ENCODE measurements at places on chromosomes 7 and 10.

GRCh38 chr7:72112530-72112929 is 299.6 kb downstream of the CALN1 start:
- no peak for DNase-seq

DNA sequence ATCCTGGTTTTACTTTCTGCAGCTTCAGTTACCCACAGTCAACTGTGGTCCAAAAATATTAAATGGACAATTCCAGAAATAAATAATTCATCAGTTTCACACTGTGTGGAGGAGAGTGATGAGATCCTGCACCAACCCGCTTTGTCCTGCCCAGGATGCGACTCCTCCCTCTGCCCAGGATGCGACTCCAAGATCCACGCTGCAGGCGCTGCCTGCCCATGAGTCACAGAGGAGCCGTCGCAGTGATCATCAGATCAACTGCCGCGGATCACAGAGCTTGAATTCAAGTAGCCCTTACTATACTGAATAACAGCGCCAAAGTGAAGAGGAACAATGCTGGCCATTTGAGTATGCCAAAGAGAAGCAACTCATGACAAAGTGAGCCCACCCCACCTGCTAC is 61.5 kb downstream of the GRB10 start:
- DNase-seq = no peak

DNA sequence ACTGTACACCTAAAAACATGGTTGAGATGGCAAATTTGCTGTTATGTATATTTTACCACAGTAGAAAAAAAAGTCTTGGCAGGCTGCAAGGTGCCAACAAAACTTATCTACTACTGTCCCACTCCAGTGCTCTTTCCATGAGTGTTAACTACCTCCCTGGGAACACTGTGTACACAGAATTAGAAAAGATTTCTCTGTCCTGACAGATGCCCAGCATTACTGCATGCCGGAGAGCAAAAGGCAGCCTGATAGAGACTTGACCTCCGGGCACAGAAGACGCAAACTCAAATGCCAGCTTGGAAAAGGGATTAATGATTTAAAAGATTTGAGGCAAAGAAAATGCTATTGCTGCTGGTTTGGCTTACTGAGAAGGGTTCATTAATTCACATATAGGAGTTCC is 228.8 kb downstream of the TMEM178B start:
- no peak for DNase-seq

GRCh38 chr7:129843978-129844840 is 108.6 kb downstream of the UBE2H start:
- no peak for DNase-seq

DNA sequence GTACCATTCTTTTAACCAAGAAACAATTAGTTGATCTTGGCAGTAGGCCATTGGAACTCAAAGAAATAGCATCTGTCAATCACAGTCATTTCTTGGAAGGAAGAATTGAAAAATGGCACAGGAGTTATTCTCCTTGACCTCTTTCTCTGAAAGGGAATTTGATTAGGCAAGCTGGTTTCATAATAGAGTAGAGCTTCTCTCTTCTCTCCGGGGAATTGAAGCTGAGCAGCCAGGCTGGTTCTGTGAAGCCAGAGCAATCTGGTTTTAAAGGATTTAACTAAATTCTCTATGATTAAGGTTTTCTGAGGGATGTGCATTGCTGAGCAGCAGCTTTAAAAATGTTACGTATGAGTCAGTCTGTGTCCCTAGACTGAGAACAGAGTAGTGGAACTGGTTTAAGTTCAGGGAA is 70.2 kb downstream of the AHCYL2 start:
- no peak for DNase-seq

- DNase-seq = no peak
Observed at GRCh38 chr7:1560620-1561031, 4.6 kb upstream of the TMEM184A start.

DNA sequence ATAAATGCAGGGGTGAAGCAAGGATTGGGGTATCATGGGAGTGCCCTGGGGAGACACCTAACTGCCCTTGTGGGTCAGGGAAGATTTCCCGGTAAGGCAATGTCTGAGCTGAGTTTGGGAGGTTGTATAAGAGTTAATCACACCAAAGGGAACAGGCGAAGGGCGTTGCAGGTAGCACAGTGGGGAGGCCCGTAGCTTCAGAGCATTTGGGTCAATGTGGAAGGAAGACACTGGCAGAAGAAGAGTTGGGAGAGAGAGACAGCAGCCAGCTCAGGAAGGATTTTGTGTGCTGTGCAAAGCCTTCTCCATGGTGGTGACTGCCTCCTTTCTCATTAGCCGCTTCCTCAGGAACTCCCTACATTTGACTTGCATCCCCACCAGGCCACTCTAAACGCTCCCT is 80.8 kb upstream of the LEP start:
- no peak for DNase-seq

DNA sequence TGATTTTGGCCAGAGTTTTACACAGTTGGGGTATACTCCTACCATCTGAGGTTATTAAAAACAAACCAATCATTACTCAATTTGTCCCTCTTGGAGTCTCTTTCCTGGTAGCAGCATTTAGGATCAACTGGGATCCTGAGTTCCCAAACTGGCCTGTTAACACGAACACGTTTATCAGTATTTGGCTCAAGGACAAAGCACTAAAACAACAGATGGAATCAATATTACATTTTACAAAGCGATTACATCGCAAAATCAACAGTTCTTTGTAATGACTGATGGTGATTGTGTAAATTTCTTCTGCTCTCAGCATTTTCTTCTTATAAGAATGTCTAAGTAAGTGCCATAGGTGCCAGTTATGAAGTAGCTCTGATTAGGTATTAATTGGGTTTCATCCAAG is 582.9 kb upstream of the ANKRD30A start:
- no peak for DNase-seq

GRCh38 chr10:17031637-17032635 is 97.7 kb downstream of the CUBN start:
- no peak for DNase-seq

DNA sequence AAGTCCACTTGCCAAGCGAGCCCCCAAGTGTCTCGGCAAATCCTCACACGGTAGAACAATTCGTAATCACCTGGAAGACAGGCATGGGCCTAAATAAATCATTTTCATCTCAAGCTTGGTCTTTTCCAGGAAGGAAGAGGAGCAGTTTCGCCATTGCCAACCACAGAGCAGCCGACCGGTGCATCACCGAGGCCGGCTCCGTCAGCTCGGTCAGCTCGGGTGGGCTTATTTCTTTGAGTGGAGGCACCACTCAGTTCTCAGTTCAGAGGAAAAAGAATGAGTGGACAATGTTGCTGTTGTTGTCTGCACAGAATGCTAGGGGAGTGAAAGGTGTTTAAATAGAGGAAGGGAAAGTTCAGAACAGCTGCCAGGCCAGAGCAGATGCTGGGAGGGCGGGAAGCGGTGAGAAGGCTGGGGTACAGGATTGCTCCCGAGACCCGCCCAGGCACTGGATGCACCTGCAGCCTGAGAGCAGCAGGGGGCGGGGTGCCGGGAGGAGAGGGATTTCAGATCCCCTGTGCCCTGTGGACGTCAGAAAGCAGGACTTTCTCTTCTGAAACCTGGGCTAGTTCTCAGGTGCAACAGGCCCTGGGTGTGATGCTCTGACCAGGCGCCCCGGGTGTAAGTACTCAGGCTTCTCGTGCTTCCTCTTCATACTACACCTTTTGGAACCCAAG is 17.7 kb upstream of the IGFBP3 start:
- no peak for DNase-seq

DNA sequence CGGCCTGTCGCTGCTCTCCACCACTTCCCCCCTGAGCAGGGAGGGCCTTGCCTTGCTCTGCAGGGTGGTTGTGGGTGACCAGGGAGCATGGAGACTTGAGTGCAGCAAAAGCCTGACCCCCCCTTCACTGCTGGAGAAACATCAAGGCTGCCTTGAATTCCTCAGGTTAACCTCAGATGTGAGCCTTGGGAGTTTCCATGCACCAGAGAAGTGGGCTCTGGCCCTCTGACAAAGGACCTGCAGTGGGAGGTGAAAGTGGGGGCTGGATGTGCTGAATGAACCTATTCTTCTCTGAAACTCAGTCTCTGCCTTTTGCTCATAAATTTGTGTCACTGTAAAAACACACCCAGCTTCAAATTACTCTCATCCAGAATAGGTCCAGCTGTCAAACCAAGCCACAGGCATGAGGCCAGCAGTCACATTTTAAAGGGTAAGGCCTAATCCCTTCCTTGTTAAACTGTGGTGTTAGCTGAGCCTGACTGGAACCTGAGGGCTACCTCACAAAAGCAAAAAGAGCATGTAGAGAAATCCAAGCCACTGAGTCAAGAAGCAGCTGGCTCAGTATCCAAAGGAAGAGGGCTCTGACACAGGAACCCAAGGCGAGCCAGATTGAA is 356.8 kb downstream of the CCSER2 start:
- DNase-seq = no peak

DNA sequence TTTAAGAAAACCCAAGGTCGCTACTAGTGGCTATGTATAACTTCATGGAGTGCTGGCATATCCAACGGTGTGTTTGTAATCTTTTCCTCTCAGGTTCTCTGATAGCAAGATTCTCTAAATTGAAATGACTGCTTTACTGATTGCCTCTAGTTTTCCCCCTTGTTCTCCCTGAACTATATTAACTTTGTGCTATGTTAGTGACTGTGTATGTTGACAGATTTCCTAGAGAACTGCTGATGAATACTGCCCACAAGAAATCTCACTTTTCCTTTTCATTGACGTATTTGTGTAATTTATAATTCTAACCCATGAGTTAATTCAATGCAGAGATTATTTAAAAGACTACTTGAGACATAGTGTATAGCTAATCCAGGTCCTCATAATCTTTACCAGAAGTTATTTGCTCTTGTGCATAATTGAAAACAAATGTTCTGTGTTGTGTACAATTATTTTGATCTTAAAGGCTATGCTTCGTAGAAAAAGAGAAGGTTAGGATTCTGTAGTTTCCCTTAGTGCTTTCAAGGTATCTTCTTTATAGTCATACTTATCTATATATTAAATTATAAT is 70.6 kb upstream of the GLCCI1 start:
- DNase-seq = no peak

DNA sequence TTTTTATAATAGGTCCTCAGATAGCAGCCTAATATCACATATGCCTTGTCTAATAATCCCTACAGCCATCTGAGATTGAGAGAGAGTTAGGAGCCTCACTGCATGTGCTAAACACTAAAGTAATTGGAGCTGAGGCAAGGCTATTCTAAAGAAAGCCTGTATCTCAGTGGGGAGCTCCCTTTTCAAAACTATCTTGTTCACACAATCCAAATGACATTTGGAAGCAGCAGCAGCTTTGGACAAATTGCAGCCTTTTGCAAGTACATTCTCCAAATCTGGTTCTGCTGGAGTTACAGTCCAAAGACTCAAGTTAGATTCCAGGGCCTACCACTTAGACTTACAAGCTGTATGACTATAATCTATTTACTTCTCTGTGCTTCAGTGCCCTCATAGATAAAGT is 104.5 kb downstream of the MACC1 start:
- DNase-seq = no peak

DNA sequence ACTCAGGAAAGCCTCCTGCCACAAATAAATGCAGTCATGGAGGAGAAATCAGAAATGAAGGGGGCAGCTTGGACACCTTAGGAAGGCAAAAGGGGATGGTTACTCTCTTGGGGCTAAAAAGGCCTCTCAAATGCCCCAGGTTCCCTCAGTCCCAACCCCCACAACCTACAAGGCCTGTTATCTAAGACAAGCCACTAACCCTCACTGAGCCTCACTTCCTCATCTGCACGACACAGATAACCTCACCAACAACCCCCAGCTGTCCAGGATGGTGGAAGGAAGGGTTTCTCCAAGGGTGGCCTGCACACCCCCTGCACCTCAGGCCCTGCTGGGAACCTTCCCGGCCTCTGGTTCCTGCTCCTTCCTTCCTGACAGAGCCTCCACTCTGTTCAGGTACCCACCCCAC is 29.2 kb downstream of the SORBS1 start:
- DNase-seq = no peak

GRCh38 chr10:44828508-44829142 is 82.5 kb upstream of the TMEM72 start:
- DNase-seq = no peak

GRCh38 chr10:6743291-6743849 is 163.3 kb upstream of the PRKCQ start:
- no peak for DNase-seq

GRCh38 chr10:101812606-101813005 is 5.6 kb downstream of the OGA start:
- no peak for DNase-seq

DNA sequence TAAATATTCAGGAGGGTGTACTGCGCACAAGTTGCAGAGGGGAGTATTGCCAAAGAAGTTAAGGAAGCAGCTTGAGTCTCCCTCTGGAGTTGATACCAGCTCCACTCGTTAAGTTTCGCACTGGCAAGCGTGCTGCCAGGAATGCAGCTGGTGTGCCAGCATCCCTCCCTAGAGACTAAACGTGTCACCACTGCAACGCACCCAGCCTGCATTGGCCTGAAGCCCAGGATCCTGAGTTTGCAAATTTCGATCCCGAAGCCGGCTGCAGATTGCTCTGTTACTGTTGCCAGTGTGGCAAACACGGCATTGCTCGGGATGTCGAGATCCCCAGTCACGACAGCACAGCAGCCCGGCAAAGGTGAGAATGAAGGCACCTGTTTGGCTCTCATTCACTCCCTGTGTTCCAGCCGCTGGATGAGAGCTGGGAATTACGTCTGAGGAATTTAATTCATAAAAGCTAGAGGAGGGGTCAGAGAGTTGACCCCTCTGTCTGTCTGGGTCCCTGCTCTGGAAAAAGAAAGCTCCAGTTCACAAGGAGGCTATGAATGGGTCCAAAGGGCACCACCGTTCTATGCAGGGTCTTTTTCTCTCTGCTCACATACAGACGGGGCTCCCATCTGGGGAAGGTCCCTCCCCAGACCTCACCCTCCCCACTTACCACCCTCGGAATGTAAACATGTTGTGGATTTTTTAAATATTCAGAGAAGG is 61.0 kb downstream of the NRP1 start:
- no peak for DNase-seq

Data from CD4-positive, alpha-beta T cell treated with Interleukin-17A for 4 hours (primary cell).